ENCODE measurements at places on chromosomes 11 and 22. TPM values are rescaled to one million over a fixed set of nuclear protein-coding genes. Genes with fewer than 3 reads are reported as not detected.

The HEPN1 gene
- total RNA-seq = not detected

GRCh38 chr11:43516316-43516850 is 157.7 kb downstream of the TTC17 start:
- no peak overlapping the region for H3K27ac ChIP-seq
- no peaks in the 10 kb centered on the region for H3K36me3 ChIP-seq

GRCh38 chr11:115153135-115153534 is 351.1 kb downstream of the CADM1 start:
- H3K4me3 ChIP-seq = no peak overlapping the region
- H3K27me3 ChIP-seq = no peaks in the 10 kb centered on the region
- H3K36me3 ChIP-seq = no peaks in the 10 kb centered on the region

- no peaks in the 10 kb centered on the region for H3K27me3 ChIP-seq
- H3K36me3 ChIP-seq = no peaks in the 10 kb centered on the region
- H3K4me3 ChIP-seq = no peak overlapping the region
Observed at GRCh38 chr22:17786435-17787161, 12.3 kb upstream of the BID start.

- no peak for DNase-seq
- H3K4me1 ChIP-seq = peaks cover 22% of the 10 kb centered on the region
- H3K36me3 ChIP-seq = no peaks in the 10 kb centered on the region
- no peak overlapping the region for H3K27ac ChIP-seq
Observed at GRCh38 chr11:118892514-118892913, 8.8 kb downstream of the CXCR5 start.

DNA sequence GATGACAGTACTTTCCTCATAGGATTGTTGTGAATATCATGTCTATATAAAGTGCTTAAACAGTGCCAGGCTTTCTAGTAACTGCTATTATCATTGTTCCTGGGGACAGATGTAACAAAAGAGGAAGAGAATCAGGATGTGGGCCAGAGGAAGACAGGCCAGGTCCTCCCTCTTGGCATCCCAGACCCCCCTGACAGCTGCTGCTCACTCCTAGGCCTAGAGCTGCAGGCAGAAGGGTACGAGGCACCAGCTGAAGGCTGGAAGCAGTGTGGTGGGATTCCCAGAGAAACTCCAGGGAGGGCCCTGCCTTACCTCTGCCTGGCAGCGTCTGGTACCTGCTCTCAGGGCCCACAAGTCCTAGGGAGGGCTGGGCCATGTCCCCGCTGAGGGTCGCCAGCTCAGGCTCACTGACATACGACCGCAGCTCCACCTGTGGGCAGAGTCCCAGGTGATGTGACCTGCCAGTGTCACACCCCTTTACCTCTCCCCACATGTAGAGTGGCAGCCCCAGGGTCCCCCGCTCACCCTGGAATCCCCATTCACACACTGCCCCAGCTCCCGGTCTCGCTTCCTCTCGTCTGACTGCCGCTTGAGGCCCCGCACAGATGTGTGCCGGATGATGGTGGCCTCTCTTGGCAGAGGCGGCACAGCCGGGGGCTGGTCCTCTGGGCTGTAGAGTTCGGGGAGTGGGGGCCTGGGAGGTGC is 52.2 kb downstream of the C11orf58 start:
- no peak overlapping the region for H3K27ac ChIP-seq
- DNase-seq = no peak
- no peak overlapping the region for H3K4me3 ChIP-seq

- H3K4me3 ChIP-seq = no peak overlapping the region
- H3K27ac ChIP-seq = no peak overlapping the region
- H3K4me1 ChIP-seq = no peaks in the 10 kb centered on the region
- H3K36me3 ChIP-seq = no peaks in the 10 kb centered on the region
- H3K27me3 ChIP-seq = peaks cover 26% of the 10 kb centered on the region
Observed at GRCh38 chr11:64969209-64969608, 2.7 kb downstream of the MAJIN start.

GRCh38 chr11:130551388-130551787 is 102.9 kb downstream of the ADAMTS15 start:
- no peak for DNase-seq
- no peak overlapping the region for H3K27ac ChIP-seq
- peaks cover 14% of the 10 kb centered on the region for H3K4me1 ChIP-seq
- H3K4me3 ChIP-seq = no peak overlapping the region
- no peaks in the 10 kb centered on the region for H3K27me3 ChIP-seq
- H3K36me3 ChIP-seq = no peaks in the 10 kb centered on the region

DNA sequence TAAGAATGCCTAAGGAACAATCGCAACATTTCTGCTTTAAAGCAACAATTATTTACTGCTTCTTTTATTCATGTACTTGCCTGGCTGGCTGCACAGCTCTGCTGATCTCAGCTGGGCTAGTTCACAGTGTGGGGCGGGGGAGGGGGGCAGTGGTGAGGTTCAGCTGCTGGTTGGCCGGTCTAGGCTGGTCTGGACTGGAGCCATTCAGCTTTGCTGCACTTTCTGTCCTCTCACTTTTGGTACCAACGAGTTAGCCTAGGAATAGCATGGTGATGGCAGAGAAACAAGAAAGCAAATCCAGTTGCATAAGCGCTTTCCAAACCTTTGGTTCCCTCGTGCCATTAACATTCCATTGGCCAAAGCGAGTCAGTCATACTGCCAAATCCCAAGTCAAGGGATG is 16.0 kb upstream of the MIF start:
- H3K27me3 ChIP-seq = no peaks in the 10 kb centered on the region
- no peak overlapping the region for H3K27ac ChIP-seq
- H3K4me3 ChIP-seq = no peak overlapping the region
- no peaks in the 10 kb centered on the region for H3K36me3 ChIP-seq
- no peak for DNase-seq
